ENCODE measurements at places on chromosomes 5 and 9.

DNA sequence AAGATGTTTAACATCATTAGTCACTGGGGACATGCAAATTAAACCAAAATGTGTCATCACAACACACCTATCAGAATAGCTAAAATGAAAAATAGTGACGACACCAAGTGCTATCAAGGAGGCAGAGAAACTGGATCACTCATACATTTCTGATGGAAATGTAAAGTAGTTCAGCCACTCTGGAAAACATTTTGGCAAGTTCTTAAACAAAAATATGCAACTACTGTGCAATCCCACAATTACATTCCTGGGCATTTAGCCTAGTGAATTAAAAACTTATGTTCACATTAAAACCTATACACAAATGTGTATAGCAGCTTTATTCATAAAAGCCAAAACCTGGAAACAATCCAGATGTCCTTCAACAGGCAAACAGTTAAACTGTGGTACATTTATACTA, 53.1 kb downstream of the SVEP1 start:
- no peaks in the 10 kb centered on the region for H3K4me1 ChIP-seq
- H3K4me3 ChIP-seq = no peak overlapping the region
- H3K27me3 ChIP-seq = peaks cover 3% of the 10 kb centered on the region
- DNase-seq = no peak
- no peak overlapping the region for H3K27ac ChIP-seq

- no peak overlapping the region for H3K27ac ChIP-seq
- no peak overlapping the region for H3K4me3 ChIP-seq
- DNase-seq = no peak
- no peaks in the 10 kb centered on the region for H3K36me3 ChIP-seq
- peaks cover 88% of the 10 kb centered on the region for H3K27me3 ChIP-seq
These were observed 17.4 kb upstream of the TMEM174 start for GRCh38 chr5:73155271-73156222.

GRCh38 chr5:172691886-172692285, 50.8 kb downstream of the NEURL1B start:
- no peak for DNase-seq
- H3K36me3 ChIP-seq = no peaks in the 10 kb centered on the region
- H3K4me3 ChIP-seq = no peak overlapping the region
- no peak overlapping the region for H3K27ac ChIP-seq

DNA sequence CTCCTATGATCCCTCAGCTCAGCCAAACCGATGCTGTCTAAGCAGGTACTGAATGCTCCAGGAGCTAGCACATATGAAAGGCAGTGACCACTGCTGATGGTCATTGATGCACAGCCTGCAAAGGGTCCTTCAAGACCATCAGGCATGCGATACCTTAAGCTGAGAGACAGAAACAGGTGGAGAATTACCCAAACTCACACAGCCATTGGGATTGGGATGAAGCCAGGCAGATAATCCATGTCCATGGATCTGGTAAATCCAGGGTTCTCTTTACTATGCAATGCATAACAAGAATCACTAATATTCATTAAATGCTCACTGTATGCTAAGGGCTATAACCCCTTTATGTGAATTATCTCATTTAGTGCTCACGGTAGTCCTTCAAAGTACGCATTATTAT, 36.2 kb downstream of the RAPGEF1 start:
- H3K27ac ChIP-seq = no peak overlapping the region
- H3K36me3 ChIP-seq = peaks cover 13% of the 10 kb centered on the region
- H3K27me3 ChIP-seq = no peaks in the 10 kb centered on the region
- H3K4me1 ChIP-seq = peaks cover 71% of the 10 kb centered on the region
- no peak for DNase-seq
- H3K4me3 ChIP-seq = no peak overlapping the region

- DNase-seq = no peak
- no peaks in the 10 kb centered on the region for H3K4me1 ChIP-seq
- H3K4me3 ChIP-seq = no peak overlapping the region
- H3K27me3 ChIP-seq = no peaks in the 10 kb centered on the region
- no peak overlapping the region for H3K27ac ChIP-seq
These were observed 50.6 kb upstream of the RPL26L1 start for GRCh38 chr5:172908662-172909061.

DNA sequence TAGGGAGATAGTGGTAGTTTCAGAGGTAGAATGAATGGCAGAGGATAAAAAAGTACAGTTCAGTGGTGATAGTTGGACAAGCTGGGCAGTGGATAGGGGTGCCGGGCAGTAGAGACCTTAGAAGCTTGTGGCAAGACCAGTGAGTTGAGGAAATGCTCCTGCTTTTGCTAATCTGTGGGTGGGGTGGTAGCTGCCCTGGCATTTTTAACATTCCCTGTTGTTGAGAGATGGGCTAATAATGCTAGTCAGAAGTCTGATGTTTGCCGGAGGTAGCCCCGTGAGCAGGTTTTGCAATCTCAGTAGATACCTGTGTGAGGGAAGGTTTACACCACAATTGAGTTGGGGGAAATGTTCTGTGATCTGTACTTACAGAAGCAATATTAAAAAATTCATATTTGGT, 91.1 kb downstream of the TRIO start:
- no peak overlapping the region for H3K4me3 ChIP-seq
- H3K36me3 ChIP-seq = no peaks in the 10 kb centered on the region
- no peaks in the 10 kb centered on the region for H3K4me1 ChIP-seq
- H3K27ac ChIP-seq = no peak overlapping the region
- H3K27me3 ChIP-seq = peaks cover 8% of the 10 kb centered on the region
- no peak for DNase-seq

- peaks cover 8% of the 10 kb centered on the region for H3K36me3 ChIP-seq
- no peak overlapping the region for H3K4me3 ChIP-seq
- no peaks in the 10 kb centered on the region for H3K27me3 ChIP-seq
- H3K27ac ChIP-seq = peak overlapping the region; percentile 38
- peaks cover 41% of the 10 kb centered on the region for H3K4me1 ChIP-seq
- no peak for DNase-seq
These were observed 4.4 kb downstream of the RABGAP1 start for GRCh38 chr9:122944960-122945888.

- no peak overlapping the region for H3K27ac ChIP-seq
- H3K4me3 ChIP-seq = no peak overlapping the region
- peaks cover 2% of the 10 kb centered on the region for H3K4me1 ChIP-seq
- DNase-seq = no peak
- H3K27me3 ChIP-seq = peaks cover 6% of the 10 kb centered on the region
- H3K36me3 ChIP-seq = no peaks in the 10 kb centered on the region
These were observed 57.3 kb downstream of the FGF18 start for GRCh38 chr5:171476701-171477100.

- DNase-seq = no peak
- H3K4me3 ChIP-seq = no peak overlapping the region
- H3K27me3 ChIP-seq = no peaks in the 10 kb centered on the region
These were observed 33.1 kb upstream of the PRLR start for GRCh38 chr5:35263266-35263877.

GRCh38 chr5:76312783-76313182, 90.3 kb upstream of the IQGAP2 start:
- H3K4me3 ChIP-seq = no peak overlapping the region
- peaks cover 9% of the 10 kb centered on the region for H3K4me1 ChIP-seq
- no peaks in the 10 kb centered on the region for H3K36me3 ChIP-seq
- no peak for DNase-seq
